Natural killer cell (primary cell): ENCODE measurements at places on chromosomes 6 and 20. TPM values are rescaled to one million over a fixed set of nuclear protein-coding genes. Genes with fewer than 3 reads are reported as not detected.
A peak's percentile ranks its signal among the peaks of the same experiment; 100 is the strongest.

DNA sequence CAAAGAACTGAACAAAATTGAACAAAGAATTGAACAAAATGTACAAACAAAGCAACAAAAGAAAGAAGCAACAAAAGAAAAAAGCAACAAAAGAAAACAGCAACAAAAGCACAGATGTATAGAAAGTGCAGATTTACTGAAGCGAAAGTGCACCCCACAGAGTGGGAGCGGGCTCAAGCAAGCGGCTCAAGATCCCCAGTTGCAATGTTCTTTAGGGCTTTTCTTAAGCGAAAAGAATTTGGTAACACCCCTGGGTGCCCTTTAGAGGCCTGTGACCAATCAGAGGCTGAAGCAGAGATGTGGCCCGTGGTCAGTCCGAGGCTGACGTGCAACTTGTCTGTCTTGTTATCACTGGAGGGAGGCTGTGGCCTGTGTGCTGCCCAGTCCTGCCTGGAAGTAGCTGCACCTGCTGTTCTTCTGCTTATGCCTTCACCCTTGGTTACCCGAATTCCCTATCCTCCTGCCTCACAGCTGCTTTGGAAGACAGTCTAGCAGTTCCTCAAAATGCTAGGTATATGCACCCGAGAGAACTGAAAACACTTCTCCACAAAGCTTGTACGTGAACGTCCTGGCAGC lies 13.2 kb upstream of the KIF25 start:
- no peaks in the 10 kb centered on the region for H3K4me1 ChIP-seq
- no peak overlapping the region for H3K4me3 ChIP-seq
- H3K27me3 ChIP-seq = no peaks in the 10 kb centered on the region
- no peak for DNase-seq
- no peaks in the 10 kb centered on the region for H3K36me3 ChIP-seq
- H3K27ac ChIP-seq = no peak overlapping the region

- no peaks in the 10 kb centered on the region for H3K27me3 ChIP-seq
- H3K4me1 ChIP-seq = no peaks in the 10 kb centered on the region
- H3K4me3 ChIP-seq = no peak overlapping the region
- no peak for DNase-seq
- no peak overlapping the region for H3K27ac ChIP-seq
Measured at GRCh38 chr6:14771016-14771415, 474.9 kb upstream of the JARID2 start.

The OR12D3 gene
- not detected for total RNA-seq

- H3K36me3 ChIP-seq = peaks cover 14% of the 10 kb centered on the region
- no peak for DNase-seq
- no peaks in the 10 kb centered on the region for H3K27me3 ChIP-seq
- no peak overlapping the region for H3K4me3 ChIP-seq
- no peak overlapping the region for H3K27ac ChIP-seq
- H3K4me1 ChIP-seq = no peaks in the 10 kb centered on the region
Measured at GRCh38 chr6:88843040-88843439, 120.4 kb downstream of the RNGTT start.

GRCh38 chr20:45337367-45338120 lies 10.7 kb downstream of the SDC4 start:
- H3K4me1 ChIP-seq = no peaks in the 10 kb centered on the region
- no peak overlapping the region for H3K27ac ChIP-seq
- H3K4me3 ChIP-seq = no peak overlapping the region
- no peaks in the 10 kb centered on the region for H3K27me3 ChIP-seq
- no peak for DNase-seq

GRCh38 chr20:33709398-33709797 lies 10.7 kb downstream of the PXMP4 start:
- H3K27me3 ChIP-seq = no peaks in the 10 kb centered on the region
- no peak overlapping the region for H3K27ac ChIP-seq
- no peaks in the 10 kb centered on the region for H3K4me1 ChIP-seq
- no peak overlapping the region for H3K4me3 ChIP-seq
- DNase-seq = no peak
- peaks cover 35% of the 10 kb centered on the region for H3K36me3 ChIP-seq

The CASS4 gene
- 13.4 TPM for total RNA-seq

The SHLD1 gene
- total RNA-seq = 8.3 TPM

GRCh38 chr6:29561606-29562181 lies 2.2 kb upstream of the UBD start:
- no peaks in the 10 kb centered on the region for H3K4me1 ChIP-seq
- no peaks in the 10 kb centered on the region for H3K36me3 ChIP-seq
- no peak overlapping the region for H3K4me3 ChIP-seq
- H3K27me3 ChIP-seq = peaks cover 2% of the 10 kb centered on the region

DNA sequence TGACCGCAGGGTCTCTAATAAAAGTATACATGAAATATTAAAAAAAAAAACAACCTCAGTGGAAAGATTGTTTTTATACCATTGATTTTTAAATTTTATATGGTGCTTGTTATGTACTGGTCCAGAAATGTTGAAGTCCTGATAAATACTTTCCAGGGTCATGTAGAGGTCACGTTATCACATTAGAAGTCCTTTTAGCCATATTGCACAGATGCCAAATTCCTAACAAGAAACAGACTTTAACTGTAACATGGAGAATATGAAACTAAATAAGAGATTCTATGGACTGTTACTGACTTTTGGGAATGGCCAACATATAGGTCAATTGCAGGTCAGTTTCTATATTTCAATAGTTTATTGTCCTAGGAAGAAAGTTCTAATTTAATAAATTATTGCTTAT lies 89.0 kb downstream of the ADGRB3 start:
- H3K36me3 ChIP-seq = no peaks in the 10 kb centered on the region
- H3K27ac ChIP-seq = no peak overlapping the region
- no peak for DNase-seq
- H3K27me3 ChIP-seq = no peaks in the 10 kb centered on the region
- H3K4me3 ChIP-seq = no peak overlapping the region

GRCh38 chr6:18503593-18504231 lies 116.6 kb downstream of the RNF144B start:
- no peak overlapping the region for H3K4me3 ChIP-seq
- no peak overlapping the region for H3K27ac ChIP-seq
- DNase-seq = peak; percentile 69
